Stimulated activated CD4-positive, alpha-beta T cell treated with anti-CD3 and anti-CD28 coated beads, TNF-alpha, amount 100 ng/mL, for 1 hour (primary cell): ENCODE measurements at places on chromosomes 16 and 17.

GRCh38 chr17:82745524-82745923 lies 6.3 kb upstream of the TBCD start:
- DNase-seq, result no peak

DNA sequence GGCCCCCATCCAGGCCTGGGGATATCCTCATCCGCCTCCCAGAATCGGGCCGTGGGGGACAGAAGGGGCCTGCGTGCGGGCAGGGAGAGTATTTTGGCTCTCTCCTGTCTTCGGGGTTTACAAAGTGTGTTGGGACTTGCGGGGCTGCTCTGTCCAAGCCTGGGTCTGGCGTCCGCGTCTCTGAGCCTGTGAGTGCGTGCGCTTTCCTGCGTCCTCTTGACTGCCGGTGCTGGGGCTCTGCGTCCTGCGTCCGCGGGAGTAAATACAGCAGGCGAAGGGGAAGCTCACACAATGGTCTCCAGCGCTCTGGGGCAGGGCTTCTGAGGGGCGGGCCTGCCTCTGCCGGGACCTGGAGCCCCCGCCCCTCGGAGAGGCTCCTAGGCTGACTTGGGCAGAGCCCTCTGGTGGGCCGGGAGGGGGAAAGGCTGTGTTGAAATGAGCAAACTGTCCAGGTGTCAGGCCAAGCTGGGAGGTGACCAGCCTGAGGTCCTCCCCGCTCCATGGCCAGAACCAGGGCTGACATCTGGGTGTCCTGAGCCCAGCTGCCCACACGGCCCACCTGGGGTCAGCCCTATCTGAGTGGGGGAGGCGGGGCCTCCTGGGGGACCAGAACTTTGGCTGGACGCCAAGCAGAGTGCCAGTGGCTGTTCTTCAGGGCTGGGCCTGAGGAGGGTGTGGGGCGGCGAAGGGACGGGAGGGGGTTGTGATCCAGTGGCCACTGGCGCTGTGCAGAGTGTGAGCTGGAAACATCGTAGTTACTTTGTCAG lies 233.6 kb downstream of the SEC14L1 start:
- no peak for DNase-seq

GRCh38 chr17:5832886-5833285 lies 237.3 kb upstream of the WSCD1 start:
- DNase-seq, result no peak

- no peak for DNase-seq
These were observed 2.9 kb downstream of the IL34 start for GRCh38 chr16:70649300-70649699.

GRCh38 chr16:81996664-81997509 lies 14.4 kb downstream of the SDR42E1 start:
- no peak for DNase-seq
